AML-193 (cell line): ENCODE measurements at places on chromosomes 4 and X.

GRCh38 chrX:77785486-77786364, at the start of gene ATRX:
Gene ATRX (minus strand): TSS chrX:77786216. CDS start chrX:77786001, 215 bp downstream.
- peak; percentile 59 for DNase-seq

- DNase-seq = no peak
These were observed 37.1 kb upstream of the SETD7 start for GRCh38 chr4:139593091-139593564.

DNA sequence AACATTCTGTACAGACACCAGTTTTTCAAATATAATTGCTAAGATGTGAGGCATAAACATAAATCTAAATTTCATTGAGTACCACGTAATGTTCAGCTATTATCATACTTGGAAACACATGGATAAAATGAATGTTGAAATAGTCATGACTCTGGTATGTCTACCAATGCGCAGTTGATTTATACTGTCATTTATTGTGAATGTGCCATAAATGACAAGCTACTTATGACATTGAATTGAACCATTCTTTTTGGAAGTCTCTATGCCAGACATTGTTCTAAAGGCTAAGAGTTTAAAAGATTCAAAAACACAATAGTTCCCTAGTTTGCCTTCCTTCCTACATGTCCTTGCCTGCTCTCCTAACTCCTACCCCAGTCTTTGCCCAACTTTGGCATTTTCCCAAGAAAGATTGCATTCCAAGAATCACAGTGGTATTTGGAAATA, 96.6 kb upstream of the DMD start:
- no peak for DNase-seq

- no peak for DNase-seq
These were observed 1.6 kb downstream of the BANK1 start for GRCh38 chr4:101792056-101792590.

- DNase-seq = no peak
These were observed 185.0 kb upstream of the FAM241A start for GRCh38 chr4:111960241-111960667.

GRCh38 chr4:186832906-186833305, 109.2 kb upstream of the FAT1 start:
- DNase-seq = no peak

GRCh38 chrX:136199365-136199764, 51.8 kb downstream of the MAP7D3 start:
- DNase-seq = no peak

DNA sequence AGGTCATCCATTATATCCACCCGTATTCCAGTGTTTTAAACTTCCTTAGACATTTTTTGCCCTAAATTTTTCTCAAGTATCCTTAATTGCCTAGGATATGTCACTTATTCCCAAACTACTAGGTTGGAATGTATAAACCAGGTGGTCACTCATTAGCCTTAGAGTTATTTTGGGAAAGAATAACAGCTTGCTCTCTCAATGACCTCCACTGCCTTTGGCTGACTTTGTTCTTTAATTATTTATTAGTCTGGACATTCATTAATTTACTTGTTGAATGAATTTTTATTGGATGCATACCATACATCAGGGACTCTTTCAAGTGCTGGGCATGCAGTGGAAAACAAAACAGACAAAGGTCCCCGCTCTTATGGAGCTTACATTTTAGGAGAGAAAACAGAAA, 609.3 kb upstream of the IGFBP7 start:
- DNase-seq = no peak

- no peak for DNase-seq
These were observed 207.0 kb downstream of the ASMT start for GRCh38 chrX:1821846-1822245.

GRCh38 chrX:135463937-135464336, 42.2 kb downstream of the SMIM10L2A start:
- peak; percentile 6 for DNase-seq

DNA sequence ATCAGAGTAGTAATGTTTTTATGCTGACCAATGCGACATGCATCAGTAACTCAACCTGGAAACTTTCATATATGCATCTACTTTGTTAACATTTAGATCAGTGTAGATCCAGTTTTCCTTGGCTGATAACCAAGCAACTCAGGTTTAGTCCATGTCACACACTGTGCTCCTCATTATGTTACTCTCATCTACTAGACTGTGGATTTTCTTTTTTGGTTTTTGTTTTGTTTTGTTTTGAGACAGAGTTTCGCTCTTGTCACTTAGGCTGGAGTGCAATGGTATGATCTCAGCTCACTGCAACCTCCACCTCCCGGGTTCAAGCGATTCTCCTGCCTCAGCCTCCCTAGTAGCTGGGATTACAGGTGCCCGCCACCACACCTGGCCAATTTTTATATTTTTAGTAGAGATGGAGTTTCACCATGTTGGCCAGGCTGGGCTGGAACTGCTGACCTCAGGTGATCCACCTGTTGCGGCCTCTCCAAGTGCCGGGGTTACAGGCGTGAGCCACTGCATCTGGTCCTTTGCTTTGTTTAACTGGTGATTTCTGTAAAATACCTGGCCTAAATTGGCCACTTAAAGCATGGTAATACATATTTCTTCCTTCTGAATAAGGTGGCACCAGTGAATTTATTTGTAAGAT, 48.6 kb downstream of the SMARCAD1 start:
- no peak for DNase-seq

DNA sequence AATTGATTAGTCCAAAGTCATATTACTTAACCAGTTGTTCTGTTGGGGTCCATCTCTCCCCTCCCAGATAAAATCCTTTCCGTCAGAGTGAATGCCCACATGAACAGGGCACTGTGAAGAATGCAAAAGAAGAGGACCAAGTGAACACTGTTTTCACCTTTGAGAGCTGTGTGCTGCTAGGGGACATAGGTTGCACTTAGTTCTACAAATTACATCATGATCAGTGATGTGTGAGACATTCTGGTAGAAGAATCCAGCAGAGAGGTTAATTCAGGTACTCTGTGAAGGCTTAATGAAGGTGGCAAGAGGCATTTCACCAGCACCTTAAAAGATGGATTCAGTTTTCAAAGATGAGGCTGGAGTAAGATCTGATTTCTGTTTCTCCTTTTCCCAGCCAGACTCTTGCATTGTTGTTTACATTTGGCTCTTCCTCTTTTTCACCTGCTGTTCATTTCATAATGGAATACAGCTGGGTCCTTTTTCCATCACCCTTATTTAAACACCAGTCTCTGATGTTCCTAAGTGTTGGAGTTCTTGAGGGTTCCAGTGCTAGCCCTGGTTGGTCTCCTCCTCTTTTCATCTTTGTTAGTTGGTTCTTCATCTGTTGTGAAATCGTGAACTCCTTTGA, 10.9 kb downstream of the GAB1 start:
- no peak for DNase-seq

- DNase-seq = no peak
These were observed 287.8 kb downstream of the RAPGEF2 start for GRCh38 chr4:159390648-159391047.

GRCh38 chr4:138740816-138741745, 274.5 kb upstream of the NOCT start:
- DNase-seq = no peak

GRCh38 chr4:73485085-73485484, 3.5 kb downstream of the AFM start:
- DNase-seq = no peak

GRCh38 chr4:121696581-121697461, at the start of gene ANXA5:
Gene ANXA5 (minus strand): TSS chr4:121696980. CDS start chr4:121696589, 391 bp downstream.
- no peak for DNase-seq

DNA sequence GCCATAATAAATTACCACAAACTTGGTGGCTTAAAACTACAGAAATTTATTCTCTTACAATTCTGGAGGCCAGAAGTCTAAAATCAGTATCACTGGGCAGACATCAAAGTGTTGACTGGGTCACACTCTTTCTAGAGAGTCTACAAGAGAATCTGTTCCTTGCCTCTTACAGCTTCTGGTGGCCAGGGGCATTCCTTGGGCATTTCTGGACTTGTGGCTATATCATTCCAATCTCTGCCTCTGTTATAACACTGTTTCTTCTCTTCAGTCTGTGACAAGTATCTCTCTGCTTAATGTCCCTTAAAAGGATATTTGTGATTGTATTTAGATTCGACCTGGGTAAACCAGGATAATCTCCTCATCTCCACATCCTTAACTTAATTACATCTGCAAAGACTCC, 207.3 kb upstream of the DCAF8L1 start:
- no peak for DNase-seq

GRCh38 chr4:174218127-174218790, 65.2 kb downstream of the FBXO8 start:
- DNase-seq = no peak

DNA sequence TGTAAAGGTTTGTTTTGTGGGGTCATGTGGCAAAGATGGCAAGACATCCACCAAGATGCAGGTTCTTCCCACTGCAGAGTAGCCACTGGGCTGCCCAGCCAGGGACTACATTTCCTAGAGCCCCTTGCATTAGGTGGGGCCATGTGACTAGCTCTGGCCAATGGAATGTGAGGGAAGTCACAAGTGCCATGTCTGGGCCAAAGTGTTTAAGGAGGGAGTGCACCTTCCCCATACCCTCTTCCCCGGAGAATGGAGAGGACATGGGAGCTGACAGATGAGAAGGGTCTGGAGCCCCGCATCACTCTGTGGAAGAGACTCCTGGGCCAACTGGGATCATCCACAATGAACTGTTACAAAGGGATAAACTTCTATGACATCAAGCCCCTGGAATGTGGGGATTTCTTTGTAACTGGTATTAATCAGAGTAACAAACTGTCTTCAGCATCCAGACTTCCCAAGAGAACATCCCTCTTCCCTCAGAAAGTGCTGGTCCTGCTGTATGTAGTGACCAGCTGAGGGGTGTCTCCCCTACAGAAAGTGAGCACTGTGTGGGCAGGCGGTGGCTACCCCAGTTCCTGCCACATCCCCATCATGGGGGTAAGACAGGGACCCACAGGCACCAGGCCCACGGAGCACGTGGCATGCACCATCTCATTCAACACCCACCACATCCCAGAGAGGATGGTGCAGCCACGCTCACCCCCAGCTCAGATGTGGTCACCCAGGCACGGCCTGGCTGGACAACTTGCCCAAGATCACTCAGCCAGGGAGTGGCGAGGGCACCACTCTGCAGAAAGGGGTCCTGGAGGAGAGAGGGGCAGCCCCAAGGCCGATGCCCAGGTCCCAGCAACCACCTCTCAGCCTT, 10.9 kb downstream of the PPP2R2C start:
- no peak for DNase-seq

GRCh38 chr4:140260227-140260626, 106.2 kb upstream of the MAML3 start:
- DNase-seq = no peak

GRCh38 chr4:65668201-65669089, 1.8 kb downstream of the EPHA5 start:
- no peak for DNase-seq

DNA sequence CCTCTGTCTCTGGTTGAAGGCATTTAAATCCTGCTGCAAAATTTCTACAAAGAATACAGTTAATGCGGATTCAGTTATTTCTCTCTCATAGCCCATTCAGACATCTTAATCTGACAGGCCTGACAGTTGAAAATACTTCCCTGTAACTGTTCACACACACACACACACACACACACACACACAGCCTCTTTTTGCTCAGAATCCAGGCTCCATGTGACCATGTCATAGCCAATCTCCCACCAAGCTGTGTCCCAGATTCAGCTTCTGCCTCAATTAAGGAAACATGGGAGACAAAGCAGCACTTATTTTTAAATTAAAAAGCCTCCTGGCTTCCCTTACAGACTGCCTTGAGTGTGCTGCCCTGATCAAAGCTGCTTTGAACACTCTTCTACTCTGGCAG, 49.3 kb upstream of the EFHC2 start:
- no peak for DNase-seq

DNA sequence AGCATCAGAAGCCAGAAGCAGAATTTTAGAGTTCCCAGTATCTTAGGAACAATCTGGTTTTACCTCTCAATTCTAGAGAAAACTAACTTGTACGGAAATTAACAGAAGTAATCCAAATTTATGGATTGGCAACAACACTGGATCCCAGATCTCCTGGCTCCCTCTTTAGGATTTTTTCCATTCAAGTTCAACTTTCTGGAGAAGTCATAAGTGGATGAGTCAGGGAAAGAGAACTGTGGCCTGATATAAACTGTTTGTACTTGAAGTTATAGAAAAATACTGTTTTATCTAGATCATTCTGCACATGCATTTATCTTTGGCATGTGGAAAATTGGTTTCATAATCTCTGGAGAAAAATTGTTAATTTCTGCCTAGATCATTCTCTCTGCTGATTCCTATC, 380.4 kb downstream of the PCDH7 start:
- no peak for DNase-seq

GRCh38 chr4:55491486-55491885, 55.2 kb downstream of the CLOCK start:
- DNase-seq = no peak

- no peak for DNase-seq
These were observed 16.5 kb downstream of the TRAPPC11 start for GRCh38 chr4:183675625-183676024.

GRCh38 chr4:74402692-74403456, 37.9 kb downstream of the EREG start:
- DNase-seq = peak; percentile 3

GRCh38 chr4:56297776-56298175, 89.5 kb downstream of the AASDH start:
- no peak for DNase-seq

DNA sequence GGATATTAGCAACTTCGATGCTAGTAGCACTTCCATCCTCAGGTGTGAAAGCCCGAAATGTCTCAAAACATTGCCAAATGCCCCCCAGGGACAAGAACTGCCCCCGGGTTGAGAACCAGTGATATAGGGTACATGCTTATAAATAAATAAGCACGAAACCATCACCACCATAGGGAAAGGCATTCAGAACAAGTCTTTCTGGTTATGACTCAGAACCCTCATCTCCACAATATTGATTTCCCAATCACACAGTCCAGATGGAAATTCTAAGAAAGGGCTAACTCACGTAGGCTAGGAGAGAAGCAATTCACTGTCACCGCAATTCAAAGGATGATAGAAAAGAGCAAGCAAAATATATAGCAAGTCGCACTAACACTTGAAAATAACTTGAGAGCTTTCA, 84.8 kb downstream of the ANOS1 start:
- DNase-seq = no peak

DNA sequence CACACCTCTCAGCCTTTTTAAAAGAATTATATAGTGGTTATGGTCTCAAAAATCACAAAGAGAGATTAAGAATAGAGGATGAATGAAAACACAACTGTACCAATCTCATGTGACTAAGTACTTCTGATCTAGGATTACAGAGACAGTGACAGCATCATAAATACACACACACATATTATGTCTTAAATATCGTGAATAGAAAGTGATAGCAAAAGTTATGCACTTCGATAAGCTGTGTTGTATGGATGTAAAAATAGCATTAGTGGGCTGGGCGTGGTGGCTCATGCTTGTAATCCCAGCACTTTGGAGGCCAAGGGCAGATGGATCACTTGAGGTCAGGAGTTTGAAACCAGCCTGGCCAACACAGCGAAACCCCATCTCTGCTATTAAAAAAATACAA, 25.0 kb downstream of the GYPA start:
- no peak for DNase-seq

- DNase-seq = peak; percentile 4
These were observed 19.9 kb upstream of the MXD4 start for GRCh38 chr4:2281575-2282343.
